KG1 (cell line): ENCODE measurements at places on chromosomes 6 and 20.

- DNase-seq = no peak
Observed at GRCh38 chr6:132512342-132512637, 626 bp downstream of the STX7 start.

GRCh38 chr6:25487012-25487411, 165.0 kb upstream of the SCGN start:
- no peak for DNase-seq

DNA sequence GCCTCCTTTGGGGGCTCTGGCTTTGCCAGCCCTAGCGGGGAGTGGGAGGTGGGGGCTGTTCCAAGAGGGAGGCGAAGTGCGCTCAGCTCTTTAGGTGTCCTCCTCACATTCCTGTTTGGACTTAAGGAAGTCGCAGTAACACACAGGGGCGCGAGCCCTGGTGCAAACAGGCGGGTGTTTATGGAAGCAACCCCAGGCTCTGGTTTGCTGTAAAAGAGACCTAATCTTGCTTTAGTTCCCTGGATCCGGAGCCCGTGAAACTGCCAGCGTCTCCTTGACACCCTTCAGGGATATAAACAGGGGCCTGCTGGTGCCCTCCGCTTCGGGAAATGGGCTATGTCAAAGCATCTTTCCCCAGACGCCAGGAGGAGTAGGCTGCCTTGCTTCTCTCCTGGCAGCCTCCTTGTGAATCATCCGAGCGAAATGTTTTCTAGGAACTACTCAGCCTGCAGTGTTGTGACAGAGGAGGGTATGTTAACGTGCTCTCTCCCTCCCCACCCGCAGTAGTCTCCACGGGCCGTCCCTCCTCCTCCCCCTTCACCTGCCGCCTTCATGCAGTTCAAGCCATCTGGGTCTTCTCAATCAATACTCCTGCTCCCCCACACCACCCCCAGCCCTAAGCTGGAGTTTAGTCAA, 168.0 kb upstream of the LRFN2 start:
- no peak for DNase-seq

- no peak for DNase-seq
Observed at GRCh38 chr6:37878150-37878710, 58.7 kb downstream of the ZFAND3 start.

DNA sequence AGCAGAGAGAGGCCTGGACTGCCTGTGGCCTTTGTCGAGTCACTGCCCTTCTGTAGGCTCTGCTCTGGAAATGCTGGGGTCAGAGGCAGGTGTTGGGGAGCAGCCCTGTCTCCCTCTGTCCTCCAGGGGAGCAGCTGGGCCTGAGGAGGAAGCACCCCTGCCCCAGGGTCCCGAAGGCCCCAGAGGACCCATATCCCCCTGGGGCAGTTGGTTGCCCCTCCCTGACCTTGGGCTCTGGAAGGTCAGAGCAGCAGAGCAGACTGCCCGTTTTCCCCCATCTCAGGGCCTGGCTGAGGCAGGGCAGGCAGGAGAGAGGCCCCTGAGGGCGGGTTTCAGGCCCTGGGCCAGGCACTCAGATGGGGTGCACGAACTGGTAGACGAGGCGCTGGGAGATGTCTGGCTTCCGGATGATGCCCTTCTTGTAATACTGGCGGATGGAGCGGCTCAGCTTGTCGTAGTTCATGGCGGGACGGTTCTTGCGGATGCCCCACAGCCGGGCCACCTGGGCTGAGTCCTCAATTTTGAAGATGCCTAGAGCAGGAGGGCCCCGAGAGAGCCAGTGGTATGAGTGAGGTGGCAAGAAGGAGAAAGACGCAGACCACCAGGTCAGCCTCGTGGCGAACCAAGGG, 18.1 kb downstream of the SPDEF start:
- DNase-seq = no peak

- no peak for DNase-seq
Observed at GRCh38 chr20:12762725-12763124, 246.0 kb upstream of the SPTLC3 start.

- no peak for DNase-seq
Observed at GRCh38 chr20:18913701-18914100, 100.1 kb downstream of the SCP2D1 start.

GRCh38 chr6:134289204-134289575, 28.7 kb downstream of the SGK1 start:
- DNase-seq = no peak

DNA sequence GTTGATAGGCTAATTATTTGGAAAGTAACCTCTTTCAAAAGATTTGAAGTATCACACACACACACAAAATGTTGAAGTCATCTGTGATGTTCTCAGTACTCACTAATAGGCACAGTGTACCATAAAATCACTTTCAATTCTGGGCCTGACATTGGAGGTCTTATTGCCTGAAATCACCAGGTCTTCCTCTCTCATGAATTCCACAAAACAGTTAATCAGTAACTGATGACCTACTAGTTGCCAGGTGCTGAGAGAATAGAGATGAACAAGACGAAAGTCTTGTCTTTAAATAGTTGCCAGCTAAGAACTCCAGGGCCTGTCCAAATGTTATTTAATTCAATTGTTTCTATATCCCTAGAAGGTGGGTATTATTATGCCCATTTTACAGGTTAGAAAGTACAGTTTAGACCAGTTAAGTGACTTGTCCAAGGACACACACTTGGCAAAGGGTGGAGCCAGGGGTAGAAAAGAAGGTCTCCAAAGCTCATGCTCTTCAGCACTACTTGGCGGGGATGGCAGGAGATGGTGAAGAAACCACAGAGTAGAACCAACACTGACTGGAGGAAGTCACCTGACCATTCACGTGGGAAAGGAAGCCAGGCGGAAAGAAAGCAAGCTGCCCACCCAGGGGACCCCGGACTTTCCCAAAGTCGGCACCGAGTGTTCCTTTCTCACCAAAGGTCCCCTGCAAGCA, 116.4 kb downstream of the KIF6 start:
- DNase-seq = no peak

- no peak for DNase-seq
Observed at GRCh38 chr6:154942770-154943169, 52.3 kb upstream of the TIAM2 start.

DNA sequence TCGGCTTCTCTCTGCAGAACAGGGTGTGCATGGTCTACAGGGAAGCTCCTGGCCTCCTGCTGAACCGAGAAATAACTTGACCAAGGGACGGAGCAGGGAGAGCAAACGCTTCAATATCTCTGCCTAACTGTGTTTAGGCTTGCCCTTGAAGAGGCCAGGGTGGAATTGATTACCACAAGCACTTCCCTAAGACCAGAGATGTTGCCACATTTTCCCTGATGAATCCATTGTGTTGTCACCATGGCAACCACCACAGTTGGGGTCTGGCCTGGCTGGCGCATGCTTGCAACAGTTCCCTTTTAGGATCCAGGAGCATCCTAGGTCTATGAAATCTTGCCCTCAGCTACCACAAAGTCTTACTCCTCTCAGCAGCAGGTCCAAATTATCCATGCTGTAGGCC, 213.5 kb upstream of the SULF2 start:
- no peak for DNase-seq

DNA sequence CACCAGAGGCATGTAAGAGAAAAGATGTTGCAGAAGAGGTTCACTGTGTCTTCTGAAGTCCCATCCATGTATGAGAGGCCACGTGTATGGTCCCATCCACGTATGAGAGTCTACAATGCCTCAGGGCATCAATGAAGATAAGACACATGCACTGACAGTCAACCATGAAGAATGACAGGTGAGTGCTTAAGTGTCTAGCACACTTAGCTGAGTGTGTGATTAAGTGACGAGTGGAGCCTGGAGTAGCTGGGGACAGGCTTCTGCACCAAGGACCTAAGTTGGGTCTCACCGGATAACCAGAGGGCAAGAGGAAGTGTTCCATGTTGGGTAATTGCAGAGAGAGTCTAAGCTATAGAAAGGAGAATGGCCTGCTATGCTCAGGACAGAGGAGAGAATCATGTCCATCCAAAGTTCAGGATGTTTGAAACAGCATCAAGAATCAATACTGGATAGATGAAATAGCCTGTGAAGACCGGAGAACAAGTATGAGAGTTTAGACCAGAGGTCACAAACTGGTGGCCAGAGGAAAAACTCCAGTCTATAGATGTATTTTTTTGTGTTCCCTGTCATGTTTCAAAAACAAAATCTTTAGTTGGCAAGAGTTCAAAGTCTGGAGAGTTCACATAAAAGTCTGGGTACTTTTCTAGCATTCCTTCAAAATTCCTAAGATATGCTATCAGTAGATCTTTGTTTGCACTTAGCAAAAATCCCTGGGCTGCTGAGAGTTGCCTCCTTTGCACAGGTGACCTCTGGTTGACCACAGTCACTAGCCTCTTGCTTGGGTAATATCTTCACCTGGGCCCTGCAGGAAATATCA, 165.8 kb downstream of the KIF16B start:
- DNase-seq = no peak

- no peak for DNase-seq
Observed at GRCh38 chr6:159328052-159328451, 158.9 kb downstream of the FNDC1 start.

DNA sequence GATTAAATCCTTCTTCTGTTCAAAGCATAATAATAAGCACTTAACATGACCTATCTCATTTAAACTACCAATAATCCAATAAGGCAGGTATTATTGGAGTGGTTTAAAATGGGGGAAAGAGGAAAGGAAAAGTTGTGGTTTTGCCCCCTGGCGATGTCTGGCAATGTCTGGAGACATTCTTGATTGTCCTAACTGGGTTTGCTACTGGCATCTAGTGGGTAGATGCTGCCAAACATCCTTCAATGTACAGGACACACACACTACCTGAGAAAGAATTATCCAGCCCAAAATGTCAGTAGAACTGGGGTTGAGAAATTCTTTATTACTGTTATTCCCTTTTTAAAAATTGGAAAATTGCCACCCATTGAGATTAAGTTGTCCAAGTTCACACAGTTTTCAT, 25.2 kb upstream of the SRSF6 start:
- DNase-seq = no peak

GRCh38 chr20:17536944-17537444, 5.8 kb upstream of the BFSP1 start:
- DNase-seq = peak; percentile 22

- no peak for DNase-seq
Observed at GRCh38 chr6:137933696-137934095, 66.6 kb downstream of the TNFAIP3 start.

DNA sequence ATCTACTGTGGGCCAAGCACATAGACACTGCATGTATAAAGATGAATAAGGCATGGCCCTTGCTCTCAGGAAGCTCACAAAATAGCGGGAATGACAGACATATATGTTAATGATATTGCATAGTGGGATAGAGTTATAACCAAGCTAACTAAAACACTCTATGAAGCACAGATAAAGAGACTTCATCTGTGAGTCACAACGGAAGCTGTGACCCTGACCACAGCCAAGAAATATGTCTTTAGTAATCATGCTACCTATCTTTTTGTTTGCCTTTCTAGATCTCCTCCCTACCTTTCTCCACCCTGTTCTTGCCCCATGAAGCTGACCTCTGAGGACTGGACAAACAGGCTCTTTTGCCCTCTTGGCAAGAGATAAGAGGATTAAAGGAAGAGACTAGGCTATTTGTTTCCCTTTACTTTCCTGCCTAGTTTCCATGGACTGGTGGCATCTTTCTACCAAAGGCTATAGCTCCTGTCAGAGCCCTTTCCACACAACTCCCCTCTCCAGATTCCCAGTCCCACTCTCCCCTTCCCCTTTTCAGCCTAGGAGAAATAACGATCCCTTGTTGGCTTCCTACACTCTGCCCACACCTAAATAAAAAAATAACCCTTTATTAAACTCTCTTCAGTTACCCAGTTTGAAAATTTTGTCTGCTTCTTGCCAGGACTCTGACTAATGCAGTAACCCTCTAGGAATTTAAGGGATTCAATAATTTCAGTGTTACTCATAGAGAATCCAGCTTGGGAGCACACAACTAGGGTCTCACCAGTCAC, 504.9 kb upstream of the MARCKS start:
- no peak for DNase-seq

DNA sequence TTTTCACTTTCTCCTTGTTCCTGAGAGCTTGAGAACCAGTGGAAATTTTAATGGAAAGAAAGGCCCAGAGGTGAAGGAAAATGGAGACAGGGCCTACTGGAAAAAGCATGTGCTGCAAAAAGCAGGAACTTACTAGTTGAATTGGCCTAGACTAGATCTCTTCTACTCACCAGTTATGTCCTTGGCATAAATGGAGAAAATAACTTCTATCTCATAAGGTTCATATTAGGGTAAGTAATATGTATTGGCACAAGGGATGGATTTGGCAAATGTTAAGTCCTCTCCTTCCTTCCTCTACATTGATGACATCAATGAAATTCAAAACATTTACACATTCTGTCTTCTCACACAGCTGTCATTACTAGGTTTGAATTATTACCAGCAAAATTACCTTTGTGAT, 74.0 kb downstream of the NDUFAF5 start:
- DNase-seq = no peak

DNA sequence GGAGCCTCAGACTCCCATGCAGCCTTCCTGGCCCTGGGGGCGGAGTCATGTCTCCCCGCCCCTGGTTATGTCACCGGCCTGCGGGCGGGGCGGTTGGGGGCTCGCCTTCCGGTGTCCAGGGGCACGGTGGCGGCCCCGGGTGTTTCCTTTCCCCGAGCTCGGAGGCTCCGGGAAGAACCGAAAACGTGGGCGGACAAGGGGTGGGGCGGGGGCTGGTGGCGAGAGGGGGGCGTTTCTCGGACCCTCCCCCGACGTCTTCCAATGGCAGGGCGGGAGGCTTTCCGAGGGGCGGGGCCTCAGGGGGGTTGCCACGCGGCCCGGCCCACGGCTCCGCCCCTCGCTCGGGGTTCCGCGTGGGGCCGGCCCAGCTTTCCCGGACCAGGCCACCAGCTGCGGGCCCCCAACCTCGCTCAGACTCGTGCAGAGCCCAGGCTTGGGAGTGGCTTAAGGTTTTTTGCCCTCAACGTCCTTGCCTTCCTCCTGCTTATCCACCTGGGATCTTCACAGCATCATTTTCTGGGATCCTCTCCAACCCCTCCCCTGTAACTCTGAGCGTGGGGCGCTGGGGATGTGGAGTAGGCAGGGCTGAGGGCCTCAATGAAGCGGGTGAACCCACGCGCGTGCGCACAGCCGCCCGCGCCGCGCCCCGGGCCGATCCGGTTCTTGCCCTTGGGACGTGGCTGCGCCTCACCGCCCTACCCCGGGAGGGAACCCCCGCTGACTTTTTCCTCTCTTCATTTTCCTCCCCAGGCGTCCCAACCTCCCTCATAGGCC, 2.1 kb upstream of the NRN1 start:
- no peak for DNase-seq

- no peak for DNase-seq
Observed at GRCh38 chr6:48389146-48390043, 278.4 kb upstream of the PTCHD4 start.

GRCh38 chr6:5679270-5679669, 327.5 kb downstream of the NRN1 start:
- DNase-seq = no peak

GRCh38 chr6:136566007-136566487, 15.8 kb upstream of the MAP7 start:
- peak; percentile 69 for DNase-seq

GRCh38 chr20:8633366-8633765, 435.5 kb upstream of the PLCB4 start:
- DNase-seq = no peak

GRCh38 chr6:71035871-71036270, 79.0 kb upstream of the B3GAT2 start:
- DNase-seq = no peak
